Activated T-cell treated with anti-CD3 and anti-CD28 coated beads, Interleukin-2, amount 50 U/mL, for 72 hours (primary cell): ENCODE measurements at places on chromosomes 3 and 15. TPM values are rescaled to one million over a fixed set of nuclear protein-coding genes. Genes with fewer than 3 reads are reported as not detected.

EFCC1 gene
- total RNA-seq: 0.42 TPM

DNA sequence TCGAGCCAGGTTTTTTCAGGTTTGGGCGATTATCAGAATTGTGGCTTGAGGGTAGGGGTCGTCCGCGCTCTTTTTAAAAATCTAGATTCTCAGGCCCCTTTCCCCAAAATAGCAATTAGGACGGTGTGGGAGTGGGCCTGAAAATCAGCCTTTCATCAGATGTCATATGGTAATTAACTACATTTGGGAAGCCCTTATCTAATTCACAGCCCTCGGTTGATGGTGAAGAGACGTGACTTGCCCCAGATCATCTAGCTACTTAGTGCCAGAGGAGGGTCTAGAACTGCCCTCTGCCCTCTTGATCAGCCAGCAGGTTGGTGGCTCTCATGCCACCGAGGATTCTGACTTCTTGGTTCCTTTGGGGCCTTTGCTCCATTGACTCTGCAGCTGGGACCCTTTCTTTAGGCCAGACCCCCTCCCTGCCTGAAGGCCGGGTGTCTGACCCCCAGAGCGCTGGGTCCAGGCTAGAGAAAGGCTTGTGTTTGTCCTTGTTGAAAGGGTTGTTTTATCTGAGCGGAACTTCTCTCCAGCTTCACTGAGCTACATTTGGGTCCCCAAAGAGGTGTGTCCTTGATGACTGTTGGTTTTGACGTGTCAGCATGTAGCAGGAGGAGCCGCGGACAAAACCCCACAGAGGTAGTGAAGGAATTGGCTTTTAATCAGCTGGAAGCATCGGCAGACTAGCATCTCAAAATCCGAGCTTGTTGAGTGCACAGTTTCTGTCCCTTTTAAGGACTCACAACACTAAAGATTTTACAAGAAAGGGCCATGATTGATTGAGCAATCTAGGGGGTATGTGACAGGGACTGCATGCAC, 857 bp downstream of the AEN start:
- H3K4me3 ChIP-seq: peak overlapping the region; percentile 99
- H3K36me3 ChIP-seq: peaks cover 11% of the 10 kb centered on the region
- peak overlapping the region; percentile 99 for H3K27ac ChIP-seq
- H3K27me3 ChIP-seq: peaks cover 9% of the 10 kb centered on the region
- peaks cover 64% of the 10 kb centered on the region for H3K4me1 ChIP-seq

DNA sequence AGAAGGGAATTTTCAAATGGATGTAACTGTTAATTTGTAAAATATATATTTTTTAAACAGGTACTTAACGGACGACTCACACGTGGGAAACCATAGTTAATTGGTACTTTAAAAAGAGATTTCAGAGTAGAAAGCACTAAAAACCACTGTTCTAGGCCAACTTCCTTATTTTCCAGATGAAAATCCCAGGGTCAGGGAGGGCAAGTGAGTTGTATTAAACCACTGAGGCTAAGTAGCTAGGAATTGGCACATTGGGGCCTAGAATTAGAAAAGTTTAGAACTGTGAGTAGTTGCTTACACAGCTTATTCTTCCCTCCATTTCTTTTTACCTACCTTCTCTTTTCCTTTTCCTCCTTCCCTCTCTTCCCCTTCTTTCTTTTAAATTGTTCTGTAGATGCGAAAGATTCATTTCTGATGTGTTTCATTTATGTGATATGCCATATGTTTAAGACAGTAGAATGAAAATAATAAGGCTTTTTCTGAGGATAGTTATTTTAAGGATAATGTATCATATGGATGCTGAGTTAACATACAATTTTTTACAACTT, 4.1 kb upstream of the UTS2B start:
- no peak overlapping the region for H3K27ac ChIP-seq
- no peak for DNase-seq
- peaks cover 2% of the 10 kb centered on the region for H3K36me3 ChIP-seq
- H3K27me3 ChIP-seq: peaks cover 15% of the 10 kb centered on the region

GRCh38 chr3:119794401-119794800, 12.5 kb downstream of the NR1I2 start:
- DNase-seq: no peak
- no peaks in the 10 kb centered on the region for H3K4me1 ChIP-seq
- H3K27me3 ChIP-seq: peaks cover 7% of the 10 kb centered on the region
- H3K4me3 ChIP-seq: no peak overlapping the region
- H3K27ac ChIP-seq: no peak overlapping the region

DNA sequence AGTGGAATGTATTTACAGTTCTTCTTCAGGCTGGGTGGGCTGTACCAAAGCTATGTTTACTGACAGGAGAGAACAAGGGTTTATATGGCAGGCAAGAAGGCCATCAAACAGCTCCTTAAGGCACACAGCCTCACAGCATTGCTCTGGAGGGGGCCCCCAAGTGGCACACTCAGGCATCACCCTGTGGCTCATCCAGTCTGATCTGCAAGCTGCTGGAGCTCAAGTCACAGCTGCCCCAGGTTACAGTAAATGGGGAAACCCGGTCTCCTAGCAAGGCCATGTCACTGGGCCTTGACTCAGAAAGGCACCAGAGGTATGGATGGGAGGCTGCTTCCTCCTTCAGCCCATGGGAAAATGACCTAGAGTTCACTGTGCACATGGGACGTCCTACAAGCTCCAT, 67.5 kb downstream of the TFG start:
- no peak overlapping the region for H3K27ac ChIP-seq
- no peaks in the 10 kb centered on the region for H3K4me1 ChIP-seq
- DNase-seq: peak; percentile 7
- no peaks in the 10 kb centered on the region for H3K27me3 ChIP-seq

DNA sequence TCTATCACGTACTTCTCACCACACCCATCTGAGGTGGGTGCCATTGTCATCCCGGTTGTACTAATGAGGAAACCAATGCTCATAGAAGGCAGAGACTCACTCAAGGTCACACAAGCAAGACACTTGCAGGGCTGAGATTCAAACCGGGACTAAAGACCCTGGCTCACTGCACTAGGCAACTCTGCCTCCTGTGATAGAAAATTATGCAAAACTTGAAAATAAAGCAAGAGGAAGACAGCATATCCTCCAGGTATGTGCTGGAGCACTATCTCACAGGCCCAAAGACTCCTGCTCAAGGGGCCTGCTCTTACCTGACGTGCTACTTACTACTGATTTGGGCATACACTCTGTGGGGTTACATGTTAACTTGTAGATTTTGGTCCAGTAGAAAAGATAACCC, 25.6 kb downstream of the ANXA2 start:
- H3K27ac ChIP-seq: no peak overlapping the region
- peaks cover 14% of the 10 kb centered on the region for H3K4me1 ChIP-seq
- DNase-seq: no peak

DNA sequence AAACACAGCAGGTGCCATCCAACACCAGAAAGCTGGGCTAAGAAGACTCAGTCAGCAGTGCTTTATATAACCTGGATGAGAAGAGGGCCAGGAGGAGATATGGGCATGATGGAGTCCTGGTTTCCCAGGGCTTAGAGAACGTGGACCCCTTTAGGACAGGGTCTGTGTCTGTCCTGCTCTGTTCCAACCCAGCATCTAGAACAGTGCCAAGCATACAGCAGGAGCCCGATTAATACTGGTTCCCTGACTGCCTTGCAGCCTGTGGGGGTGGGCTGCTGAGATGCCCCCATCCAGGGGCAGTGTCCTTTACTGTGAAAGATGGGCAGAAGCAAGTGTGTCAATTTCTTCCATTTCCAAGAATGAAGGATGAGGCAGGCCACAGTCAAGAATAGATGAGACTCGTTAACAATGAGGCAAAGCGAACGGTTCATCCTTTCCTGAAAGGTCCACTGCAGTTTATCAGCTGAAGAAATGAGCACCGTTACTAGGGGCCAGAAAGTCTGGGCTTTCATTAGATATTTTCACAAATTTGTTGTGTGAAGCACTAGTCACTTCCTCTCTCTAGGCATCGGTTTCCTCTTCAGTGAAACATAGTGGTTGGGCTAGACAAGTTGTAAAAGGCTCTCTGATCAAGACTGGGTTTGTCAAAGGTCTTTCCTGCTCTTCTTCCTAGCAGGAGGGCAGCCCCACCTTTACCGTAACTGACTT, 72.0 kb upstream of the HERC1 start:
- no peaks in the 10 kb centered on the region for H3K27me3 ChIP-seq
- peak overlapping the region; percentile 18 for H3K4me3 ChIP-seq
- DNase-seq: no peak
- H3K4me1 ChIP-seq: peaks cover 16% of the 10 kb centered on the region
- no peaks in the 10 kb centered on the region for H3K36me3 ChIP-seq

GRCh38 chr3:133124511-133124910, 86.3 kb downstream of the TMEM108 start:
- H3K4me3 ChIP-seq: no peak overlapping the region
- peaks cover 15% of the 10 kb centered on the region for H3K27me3 ChIP-seq
- no peaks in the 10 kb centered on the region for H3K4me1 ChIP-seq
- DNase-seq: no peak
- H3K27ac ChIP-seq: no peak overlapping the region
